AG20443 (cell line): ENCODE measurements at places on chromosomes 1 and 21.

- DNase-seq: no peak
Observed at GRCh38 chr1:189597083-189597482, 880.6 kb downstream of the BRINP3 start.

DNA sequence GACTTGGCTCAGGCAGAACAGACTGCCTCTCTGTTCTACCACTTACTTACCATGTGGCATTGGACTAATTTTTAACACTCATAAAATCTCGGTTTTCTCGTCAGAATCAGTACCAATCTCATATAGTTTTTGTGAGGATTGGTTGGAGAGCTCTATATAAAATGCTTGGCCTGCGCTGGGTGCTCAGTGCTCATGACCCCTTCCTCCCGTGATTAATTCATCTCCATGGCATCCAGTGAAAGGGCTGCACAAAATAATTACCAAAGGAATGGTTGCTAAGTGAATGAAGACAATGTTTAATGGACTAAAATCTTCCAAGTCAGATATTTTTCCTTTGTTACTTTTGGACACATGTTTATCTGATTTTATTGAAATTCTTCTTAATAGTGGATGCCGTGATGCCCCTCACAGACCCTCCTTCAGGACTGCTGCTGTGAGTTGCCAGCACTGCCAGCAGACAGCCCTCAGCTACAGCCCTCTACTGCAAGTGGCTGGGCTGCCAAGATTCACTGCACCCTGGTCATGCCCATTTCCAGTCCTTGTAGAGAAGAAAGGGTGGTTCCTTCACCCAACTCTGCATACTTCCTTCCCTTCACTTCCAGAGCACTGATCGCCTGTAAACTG is 436.5 kb downstream of the LMO4 start:
- no peak for DNase-seq

DNA sequence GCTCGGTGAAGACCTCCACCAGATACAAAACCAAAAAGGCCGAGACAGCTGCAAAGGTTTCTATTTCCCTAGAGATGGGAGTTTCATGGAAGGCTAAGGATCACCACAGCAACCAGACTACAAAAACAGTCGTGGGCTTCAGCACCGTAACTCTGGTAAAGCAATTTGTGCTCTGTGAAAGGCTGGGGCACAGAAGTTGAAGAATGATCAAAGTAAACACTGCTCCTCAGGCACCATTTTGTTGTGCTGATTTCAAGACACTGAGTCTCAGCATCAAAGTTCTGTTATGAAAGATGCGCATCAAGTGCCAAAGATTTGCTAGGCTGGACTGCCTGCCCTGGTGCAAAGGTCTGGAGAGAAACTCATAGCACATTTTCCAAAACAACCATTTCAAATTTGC is 116.2 kb downstream of the TGFBR3 start:
- DNase-seq: no peak

- DNase-seq: peak; percentile 24
Observed at GRCh38 chr21:35528116-35529042, 479.3 kb upstream of the RUNX1 start.

GRCh38 chr1:11729155-11729497 is 6.8 kb upstream of the AGTRAP start:
- DNase-seq: no peak

DNA sequence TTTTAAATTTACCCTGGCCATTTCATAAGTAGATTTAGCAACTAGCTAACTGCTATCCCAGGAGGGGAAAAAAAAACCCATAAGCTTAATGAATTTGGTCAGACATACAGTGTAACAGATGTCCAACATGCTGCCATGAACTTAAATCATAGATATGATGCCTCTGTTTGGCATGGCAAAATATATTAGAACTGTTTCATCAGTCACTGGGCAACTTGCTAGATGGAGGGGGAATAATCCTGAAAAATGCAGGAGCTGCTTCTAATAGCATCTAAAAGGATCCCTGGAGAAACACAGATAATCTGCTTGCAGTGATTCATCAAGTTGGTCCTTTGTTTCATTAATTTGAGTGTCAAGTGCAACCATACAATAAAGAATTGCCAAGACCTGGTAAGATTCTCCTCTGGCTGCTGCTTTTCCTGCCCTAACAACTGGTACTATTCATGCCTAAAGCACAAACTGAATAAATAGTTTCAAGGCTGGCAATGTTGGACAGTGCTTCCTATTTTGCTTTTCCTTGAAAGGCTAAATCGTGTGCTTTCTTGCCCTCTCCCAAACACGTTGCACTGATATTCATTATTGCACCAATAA is 1.5 kb upstream of the ST6GALNAC5 start:
- DNase-seq: no peak
